ENCODE measurements at places on chromosomes 11 and 22. TPM values are rescaled to one million over a fixed set of nuclear protein-coding genes. Genes with fewer than 3 reads are reported as not detected.

C11orf97 gene
- not detected for total RNA-seq

SPDYC gene
- total RNA-seq = not detected

RFPL2 gene
- not detected for total RNA-seq

DNA sequence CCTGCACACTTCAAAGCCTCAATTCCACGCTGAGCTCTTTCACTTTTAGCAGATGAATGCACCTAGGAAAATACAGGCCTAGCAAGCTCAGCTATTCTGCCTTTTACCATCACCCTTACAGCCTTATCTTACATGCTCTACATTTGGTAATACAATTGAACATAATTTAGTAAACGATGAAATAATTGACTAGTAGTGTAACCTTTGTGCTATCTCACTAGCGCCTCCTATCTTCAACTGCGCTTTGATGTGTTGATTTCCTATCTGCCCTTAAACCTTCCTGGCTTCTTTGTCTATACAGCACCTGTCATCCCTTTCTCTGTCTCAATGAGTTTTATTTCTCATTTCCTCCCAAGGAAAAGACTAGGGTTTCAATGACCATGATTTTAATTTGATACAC, 149.7 kb downstream of the LRRC4C start:
- DNase-seq = no peak
- no peaks in the 10 kb centered on the region for H3K4me1 ChIP-seq
- H3K4me3 ChIP-seq = no peak overlapping the region
- H3K36me3 ChIP-seq = no peaks in the 10 kb centered on the region
